ENCODE measurements at places on chromosomes 4 and X.

DNA sequence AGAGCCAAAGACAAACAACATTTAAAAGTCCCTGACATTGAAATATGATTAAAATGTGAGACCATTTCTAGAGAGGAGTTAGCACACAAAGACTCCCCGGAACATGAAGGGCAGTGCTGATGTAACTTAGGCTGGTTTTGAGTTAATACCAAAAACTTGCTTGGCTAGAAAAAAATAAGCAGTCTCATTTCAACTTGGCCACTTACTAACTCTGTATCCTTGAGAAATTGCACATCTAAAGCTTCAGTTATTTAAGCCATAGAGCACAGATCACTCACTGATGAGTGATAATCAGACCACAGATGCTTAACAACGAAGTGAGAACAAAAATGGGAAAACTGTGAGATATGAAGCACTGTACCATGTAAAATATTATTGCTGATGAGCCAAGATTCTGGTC is 65.9 kb upstream of the MAOA start:
- DNase-seq: no peak

DNA sequence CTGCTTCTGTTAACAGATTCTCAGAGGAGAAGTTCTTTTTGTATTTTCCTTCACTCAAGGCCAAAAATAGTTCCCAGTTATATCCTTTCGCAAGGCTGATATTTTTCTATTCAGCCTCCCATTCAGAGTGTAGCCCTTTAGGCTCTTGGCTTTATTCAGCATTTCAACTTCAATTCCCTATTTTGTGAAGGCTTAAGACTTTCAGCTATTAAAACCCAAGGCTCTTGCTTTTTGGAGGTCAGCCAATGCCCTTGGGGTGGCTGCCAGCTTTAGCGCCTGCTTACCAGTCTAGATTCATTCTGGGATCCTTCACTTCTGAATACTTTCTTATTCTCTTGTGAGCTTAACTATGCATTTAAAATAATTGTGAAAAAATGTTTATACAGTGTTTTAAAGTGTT is 57.3 kb upstream of the ADGRA3 start:
- no peak for DNase-seq

GRCh38 chr4:73161527-73162185 is 92.1 kb upstream of the COX18 start:
- no peak for DNase-seq

GRCh38 chr4:53459548-53459947 is 82.1 kb downstream of the FIP1L1 start:
- no peak for DNase-seq

DNA sequence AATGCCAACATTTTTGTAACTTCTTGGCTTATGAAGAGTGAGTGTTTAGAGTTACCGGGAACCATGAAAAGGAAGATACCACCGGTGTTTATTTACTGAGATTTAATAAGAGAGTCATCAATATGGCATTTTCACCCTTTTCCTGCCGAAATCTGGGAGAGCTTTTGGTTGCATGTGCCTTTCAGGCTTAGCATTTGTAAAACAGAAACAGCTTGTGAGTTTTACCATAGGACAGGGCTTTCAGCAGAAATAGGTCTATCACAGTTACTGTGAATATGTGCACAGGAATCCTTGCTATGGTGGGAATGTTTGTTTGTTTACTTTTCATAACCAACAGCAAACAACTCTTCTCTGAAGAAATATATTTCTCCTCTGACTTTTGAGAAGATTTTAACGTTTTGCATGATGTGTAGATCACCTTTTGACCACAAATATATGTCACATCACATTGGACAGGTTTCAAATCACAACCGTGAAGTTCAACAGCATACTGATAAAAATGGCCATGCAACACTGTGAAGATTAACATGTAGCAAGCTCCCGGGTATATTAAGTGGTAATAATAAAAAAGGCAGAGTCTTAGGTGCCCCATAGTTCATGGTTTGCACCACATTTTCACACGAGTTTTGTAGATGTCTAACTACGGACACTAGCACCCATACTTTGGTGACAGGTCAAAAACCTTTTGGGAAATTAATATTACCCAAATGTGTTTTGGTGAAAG is 21.3 kb downstream of the ARHGAP24 start:
- no peak for DNase-seq

GRCh38 chr4:48693856-48694574 is 86.1 kb downstream of the FRYL start:
- no peak for DNase-seq

DNA sequence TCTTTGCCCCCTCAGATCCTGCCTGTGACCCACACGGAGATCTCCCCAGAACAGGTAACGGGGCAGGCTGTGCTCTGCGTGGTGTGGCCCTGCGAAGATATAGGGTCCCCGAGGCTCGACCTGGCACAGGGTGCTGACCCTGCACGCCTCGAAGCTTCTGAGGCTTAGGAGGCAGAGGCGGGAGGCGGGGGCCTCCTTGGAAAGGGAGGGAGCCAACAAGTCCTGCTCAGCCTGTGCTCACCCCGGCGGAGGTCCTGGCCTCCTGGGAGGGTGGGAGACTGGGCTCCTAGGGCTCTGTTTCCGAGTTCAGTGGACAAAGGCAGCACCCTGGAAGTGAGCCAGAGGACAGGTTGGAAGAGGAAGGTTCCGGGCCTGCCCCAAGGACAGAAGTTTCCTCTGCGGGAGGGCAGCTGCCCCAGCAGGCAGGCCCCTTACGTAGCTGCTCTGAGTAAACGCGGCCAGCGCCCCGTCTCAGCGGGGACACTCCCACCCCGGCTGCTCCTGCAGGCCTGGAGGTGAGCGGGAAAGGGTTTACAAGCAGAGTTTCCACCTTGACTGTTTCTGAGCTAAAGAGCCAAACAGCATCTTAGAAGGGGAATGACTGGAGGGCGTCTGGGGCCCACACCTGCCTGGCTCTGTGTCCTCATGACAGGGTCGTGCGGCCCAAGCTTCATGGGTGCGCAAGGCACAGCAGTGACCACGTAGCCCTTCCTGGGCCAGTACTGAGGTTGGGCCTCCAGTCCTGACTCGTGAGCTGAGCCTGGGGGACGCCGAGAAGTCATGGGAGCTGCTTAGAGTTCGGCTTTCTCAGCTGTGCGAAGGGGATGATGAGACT is 16.1 kb downstream of the TMEM175 start:
- no peak for DNase-seq

DNA sequence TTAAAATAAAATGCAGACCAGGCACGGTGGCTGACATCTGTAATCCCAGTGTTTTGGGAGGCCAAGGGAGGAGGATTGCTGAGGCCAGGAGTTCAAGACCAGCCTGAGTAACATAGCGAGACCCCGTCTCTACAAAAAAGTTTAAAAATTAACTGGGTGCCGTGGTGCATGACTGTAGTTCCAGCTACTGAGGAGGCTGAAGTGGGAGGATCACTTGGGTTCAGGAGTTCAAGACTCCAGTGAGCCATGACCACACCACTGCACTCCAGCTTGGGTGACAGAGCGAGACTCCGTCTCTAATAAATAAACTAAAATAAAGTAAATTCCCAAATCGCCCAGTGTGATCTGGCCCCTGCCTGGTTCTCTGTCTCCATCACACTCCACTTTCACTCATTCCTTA is 43.7 kb downstream of the TENM3 start:
- no peak for DNase-seq

DNA sequence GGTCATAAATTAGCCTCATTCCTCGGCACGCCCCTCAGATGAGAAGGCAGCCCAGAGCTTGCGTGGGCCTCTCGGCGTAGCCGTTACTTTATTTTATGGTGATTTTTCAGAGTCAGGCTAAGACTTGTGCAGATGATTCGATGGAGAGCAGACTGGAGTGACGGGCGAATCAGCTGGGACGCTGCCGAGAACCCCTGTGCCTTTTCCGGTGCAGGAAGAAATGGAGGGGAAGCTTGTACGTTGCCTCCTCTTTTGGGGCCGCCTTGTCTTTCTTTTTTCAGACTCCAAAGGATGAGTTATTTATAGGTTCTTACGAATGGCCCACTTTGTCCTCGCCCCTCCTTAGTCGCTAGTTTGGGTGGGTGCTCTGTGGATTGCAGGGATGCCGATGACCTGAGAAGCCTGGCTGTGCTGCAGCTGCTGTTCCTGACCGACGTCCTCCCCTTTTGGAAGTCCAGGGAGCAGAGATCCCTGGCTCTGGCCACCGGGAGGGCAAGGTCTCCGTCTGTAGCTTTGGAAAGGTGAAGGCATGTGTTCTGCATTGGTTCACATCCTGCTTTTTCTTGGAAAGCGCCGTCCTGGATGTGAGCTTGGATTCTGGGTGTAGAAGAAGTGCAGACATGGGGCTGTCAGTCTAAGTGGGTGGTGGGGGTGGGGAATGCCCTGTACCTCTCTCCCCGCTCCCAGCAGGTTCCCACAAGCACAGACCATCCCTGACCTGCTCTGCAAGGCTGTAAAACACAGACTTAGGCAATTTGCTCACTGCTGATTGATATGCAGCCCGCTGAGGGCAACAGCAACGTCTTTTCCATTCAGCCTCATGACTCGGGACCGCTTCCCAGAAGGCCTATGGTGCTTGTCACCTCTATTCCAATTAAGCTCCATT is 9.3 kb downstream of the SORCS2 start:
- no peak for DNase-seq

DNA sequence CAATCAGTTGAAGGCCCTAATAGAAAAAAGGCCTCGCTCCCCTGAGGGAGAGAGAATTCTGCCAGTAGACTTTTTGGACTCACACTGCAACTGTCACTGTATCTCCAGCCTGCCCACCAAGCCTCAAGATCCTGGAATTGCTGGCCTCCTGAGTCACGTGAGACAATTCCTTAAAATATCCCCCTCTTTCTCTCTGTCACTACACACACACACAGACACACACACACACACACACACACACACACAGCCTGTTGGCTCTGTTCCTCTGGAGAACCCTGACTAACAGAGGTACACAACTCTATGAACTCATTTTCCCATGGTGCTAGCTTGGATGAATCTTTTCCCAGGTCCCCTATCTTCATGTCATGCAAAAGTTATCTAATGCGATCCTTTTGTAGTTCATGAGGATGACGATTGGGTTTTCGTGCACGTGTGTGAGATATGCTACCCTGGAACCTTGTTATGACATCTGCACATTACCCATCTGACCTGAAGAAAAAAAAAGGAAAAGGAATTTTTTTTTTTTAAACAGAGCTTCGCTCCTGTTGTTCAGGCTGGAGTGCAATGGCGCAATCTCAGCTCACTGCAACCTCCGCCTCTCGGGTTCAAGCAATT is 13.7 kb downstream of the CLRN2 start:
- no peak for DNase-seq

DNA sequence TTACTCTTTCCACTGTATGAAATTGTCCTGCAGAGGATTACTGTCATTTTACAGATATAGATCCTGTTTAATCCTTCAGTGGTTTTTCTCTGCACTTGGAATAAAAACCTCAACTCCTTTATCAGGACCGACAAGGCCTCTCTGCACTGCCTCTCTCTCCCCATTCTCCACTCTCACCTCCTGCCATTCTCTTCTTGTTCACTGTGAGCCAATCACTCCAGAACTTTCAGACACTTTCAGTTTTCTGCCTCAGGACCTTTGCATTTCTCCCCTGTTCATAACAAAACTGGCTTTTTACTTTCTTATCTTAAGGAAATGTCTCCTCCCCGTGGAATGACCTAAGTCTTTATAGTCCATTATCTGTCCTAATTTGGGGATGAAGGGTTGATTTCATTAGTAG is 137.3 kb downstream of the ELOVL6 start:
- DNase-seq: no peak

DNA sequence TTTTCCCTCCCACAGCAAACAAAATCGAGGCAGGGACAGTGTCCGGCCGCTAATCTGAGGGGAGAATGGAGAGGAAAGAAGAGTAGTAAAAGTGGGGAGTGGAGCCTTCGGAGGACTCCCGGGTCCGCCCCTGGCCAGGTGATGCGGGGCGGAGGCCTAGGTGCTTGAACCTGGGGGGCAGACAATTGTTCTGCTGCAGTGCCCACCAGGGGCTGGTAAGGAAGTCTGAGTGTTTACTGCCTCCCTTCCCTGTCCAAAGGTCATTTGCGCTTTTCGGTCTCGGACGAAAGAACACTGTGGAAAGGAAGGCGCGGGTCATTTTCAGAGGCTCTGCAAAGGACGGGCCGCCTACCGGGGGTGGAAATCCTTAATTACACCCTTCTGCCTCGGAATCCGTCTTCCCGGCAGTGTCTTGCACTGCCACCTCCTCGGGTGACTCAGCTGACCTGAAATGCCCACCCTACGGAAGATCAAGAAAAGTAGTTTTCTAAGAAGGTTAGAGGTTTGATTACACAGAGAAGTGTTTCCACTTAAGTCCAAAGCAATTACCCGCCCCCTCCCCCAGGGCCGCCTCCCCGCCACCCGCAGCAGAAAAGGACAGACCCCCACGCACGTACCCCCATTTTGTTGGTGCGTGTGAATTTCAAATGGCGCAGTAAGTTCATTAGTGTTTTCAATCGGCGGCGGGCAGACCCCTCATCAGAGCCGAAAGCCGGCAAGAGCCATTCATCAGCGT is 99.9 kb upstream of the TENM3 start:
- no peak for DNase-seq

- no peak for DNase-seq
Measured at GRCh38 chrX:139429913-139430312, 100.6 kb upstream of the F9 start.

GRCh38 chr4:163556177-163556576 is 61.7 kb downstream of the TMA16 start:
- no peak for DNase-seq

- no peak for DNase-seq
Measured at GRCh38 chr4:36392916-36393315, 111.5 kb downstream of the DTHD1 start.

DNA sequence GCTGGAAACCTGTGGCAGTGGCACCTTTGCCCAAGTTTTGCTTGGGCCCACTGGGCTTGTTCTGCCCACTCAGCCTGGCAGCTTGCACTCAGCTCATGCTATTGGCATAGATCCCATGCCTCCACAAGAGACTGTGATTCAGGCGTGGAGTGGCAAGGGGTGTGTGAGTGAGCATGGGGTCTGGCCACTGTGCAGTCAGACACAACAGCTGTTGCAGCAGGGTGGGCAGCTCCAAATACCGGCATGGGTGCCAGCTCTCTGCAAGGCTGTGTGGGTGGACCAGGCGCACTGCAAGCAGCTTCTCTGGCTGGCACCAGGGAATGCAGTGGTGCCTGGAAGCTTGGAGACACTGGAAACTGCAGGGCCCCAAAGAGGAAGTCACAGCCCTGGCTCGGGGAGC is 27.4 kb upstream of the DIPK2B start:
- no peak for DNase-seq

DNA sequence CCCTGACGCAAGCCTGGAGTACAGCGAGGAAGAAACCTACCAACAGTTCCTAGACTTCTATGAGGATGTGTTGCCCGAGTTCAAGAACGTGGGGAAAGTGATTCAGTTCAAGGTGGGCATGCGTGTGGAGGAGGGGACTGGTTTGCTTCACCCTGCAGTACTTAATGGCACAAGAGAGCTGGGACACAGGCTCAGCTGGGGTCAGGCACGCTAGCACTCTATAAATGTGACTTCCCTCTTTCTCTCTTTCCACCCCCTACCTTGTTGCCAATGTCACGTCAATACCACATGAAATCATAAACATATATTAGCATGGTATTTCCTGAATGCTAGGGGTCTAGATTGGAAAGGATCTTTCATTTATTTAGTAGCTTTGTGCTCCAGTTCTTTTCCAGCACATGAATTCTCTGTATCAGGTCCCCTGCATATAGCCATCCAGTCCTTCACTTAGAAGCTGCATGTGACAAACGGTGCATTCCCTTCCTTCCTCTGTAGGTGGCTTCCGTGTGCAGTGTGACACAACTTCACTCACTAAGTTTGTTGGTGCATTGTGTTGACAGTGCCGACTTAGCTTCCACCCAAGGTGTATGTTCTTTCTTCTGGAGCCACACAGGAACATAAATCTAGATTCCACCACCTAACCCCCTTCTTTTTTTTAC is 25.6 kb downstream of the ZRSR2 start:
- DNase-seq: no peak

Measured in NCI-H1436 (cell line).